Stimulated activated CD4-positive, alpha-beta T cell treated with anti-CD3 and anti-CD28 coated beads, Interleukin-1b, Interleukin-23, amount 100 ng/mL, for 4 hours (primary cell): ENCODE measurements at places on chromosomes 1 and 21.

GRCh38 chr1:156281281-156281680, 1.3 kb downstream of the SMG5 start:
- DNase-seq: no peak

DNA sequence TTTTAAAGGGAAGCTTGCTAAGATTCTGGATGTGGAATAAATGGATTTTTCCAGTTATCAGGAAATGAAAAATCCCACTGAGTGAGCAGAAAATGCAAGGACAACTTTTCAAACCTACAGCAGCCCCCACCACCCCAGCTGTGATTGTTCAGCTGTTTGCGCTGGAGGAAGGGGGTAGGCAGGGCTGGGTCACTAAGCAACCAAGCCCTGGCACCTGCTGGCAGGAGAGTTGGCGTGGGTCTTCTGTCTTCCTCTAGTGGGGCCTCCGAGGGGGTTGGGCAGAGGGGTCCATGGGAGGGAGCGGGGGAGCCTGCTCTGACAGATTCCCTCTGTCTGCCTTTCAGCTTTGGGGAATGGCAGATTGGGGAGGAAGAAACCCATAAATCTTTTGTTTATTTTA, 45.3 kb downstream of the EIF2D start:
- DNase-seq: no peak

- no peak for DNase-seq
Measured at GRCh38 chr1:195462646-195463045, 1145.6 kb downstream of the KCNT2 start.

- DNase-seq: no peak
Measured at GRCh38 chr1:99648107-99648506, 2.2 kb downstream of the PALMD start.

DNA sequence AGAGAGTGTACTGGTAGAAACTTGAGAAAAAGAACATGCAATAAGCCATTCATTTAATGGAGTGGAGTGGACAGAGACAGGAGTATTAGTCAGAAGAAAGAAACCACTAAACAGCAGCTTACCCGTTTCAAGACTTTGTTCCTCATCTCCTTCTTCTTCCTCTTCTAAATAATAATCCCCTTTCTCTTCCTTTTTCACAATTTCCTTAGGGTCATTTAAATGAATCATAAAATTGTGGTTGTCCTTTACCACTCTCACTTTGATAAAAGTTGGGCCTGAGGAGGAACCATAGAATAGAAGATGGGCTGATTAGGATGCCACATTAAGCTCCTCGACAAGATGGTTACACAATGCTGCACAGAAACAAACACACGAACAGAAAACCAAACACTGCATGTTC, 109.6 kb downstream of the WDR3 start:
- DNase-seq: no peak

- no peak for DNase-seq
Measured at GRCh38 chr1:208855403-208855802, 611.2 kb upstream of the PLXNA2 start.

DNA sequence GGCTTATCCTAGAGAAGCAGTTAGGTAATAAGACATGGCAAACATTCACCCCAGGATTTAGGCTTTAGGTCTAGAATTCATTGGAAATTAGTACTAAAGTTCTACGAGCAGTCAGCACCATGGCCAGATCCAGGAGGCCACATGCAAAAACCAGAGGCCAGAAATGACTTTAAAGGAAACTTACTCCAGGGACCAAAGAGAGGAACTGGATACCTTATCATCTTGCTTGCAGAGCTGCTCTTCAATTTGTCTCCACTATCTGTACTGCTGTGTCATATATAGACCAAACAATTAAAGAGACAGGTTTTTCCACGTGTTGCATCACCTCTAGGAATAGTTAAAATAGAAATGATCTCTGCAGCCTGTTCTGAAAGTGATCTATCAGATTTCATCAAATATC, 127.8 kb downstream of the LMX1A start:
- DNase-seq: no peak

DNA sequence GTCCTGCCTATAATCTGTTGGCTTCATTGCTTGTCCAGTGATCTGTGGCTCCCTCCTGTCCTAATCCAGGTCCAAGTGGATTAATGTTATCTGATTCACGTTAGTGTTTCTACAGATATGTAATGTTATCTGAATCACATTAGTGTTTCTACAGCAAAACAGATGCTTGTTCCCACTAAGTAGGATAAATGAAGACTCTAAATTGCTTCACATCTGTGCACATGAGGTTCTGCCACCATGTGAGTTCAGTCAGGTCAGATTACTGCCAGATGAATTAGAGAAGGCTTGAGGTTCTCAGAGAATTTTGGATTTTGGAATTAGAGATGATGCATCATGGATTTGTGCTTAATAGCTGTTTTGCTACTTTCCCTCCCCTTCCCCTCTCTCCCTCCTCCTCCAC, 13.2 kb downstream of the DISC1 start:
- no peak for DNase-seq

GRCh38 chr1:45097944-45098343, 85.9 kb downstream of the UROD start:
- no peak for DNase-seq

DNA sequence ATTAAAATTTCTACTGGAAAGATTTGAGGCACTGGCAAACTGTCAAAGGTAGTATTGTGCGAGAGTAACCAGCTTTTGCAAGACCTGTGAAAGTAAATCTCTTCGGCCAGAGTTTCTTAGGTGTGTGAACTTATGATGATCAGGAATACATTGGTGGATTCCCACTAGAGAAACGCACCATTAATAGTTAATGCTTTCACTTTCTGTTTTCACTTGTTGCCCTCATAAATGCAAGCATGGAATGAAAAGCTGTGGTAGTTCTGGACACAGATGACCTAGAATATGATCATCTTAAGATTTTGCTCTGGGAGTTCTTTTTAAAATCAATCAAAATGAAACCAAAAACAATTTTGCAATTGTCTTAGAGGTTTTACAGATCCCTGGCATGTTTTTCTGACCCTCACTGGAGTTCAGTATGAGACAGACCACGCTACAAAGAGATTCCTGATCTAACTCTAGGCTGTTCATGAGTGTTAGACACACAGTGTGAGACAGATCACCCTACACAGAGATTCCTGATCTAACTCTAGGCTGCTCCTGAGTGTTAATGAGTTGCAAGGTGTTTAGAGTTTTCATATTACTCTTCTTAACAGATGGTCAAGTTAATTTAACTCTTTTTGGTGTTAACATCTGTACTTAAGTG, 98.8 kb downstream of the SDCCAG8 start:
- DNase-seq: no peak

GRCh38 chr1:9375912-9376311, 83.2 kb downstream of the SPSB1 start:
- DNase-seq: no peak

- no peak for DNase-seq
Measured at GRCh38 chr1:193558491-193559028, 372.1 kb upstream of the B3GALT2 start.

GRCh38 chr21:36658926-36659325, 40.0 kb upstream of the SIM2 start:
- DNase-seq: no peak

DNA sequence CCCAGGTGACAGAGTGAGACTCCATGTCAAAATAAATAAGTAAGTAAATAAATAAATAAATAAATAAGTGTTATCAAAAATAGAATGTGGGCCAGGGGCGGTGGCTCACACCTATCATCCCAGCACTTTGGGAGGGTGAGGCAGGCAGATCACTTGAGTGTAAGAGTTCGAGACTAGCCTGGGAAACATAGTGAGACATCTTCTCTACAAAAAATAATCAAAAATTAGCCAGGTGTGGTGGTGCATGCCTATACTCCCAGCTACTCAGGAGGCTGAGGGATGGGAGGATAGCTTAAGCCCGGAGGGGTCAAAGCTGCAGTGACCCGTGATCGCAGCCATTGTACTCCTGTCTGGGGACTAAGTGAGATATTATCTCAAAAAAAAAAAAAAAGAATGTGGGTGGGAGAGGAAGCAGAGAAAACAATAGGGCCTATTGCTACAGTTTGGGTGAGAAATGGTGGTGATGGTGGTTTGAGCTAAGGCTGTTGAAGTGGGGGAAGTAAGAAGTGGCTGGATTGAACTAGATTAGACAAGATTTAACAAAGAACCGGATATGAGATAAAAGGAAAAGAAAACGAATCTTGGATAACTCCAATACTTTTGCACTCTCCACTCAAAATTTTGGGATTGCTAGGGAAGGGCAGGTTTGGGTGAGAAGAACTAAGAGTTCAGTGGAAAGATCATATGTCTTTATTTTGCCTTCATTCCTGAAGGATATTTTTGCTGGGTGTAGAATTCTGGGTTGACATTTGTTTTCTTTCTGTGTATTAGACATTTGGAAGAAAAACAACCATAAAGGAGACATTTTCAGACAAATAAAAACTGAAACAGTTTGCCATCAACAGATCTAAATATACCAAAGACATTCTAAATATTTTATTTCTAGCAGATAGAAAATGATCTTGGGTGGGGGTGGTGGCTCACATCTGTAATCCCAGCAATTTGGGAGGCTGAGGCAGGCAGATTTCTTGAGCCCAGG, 57.1 kb upstream of the SPOCD1 start:
- no peak for DNase-seq

- no peak for DNase-seq
Measured at GRCh38 chr1:178682429-178682828, 42.6 kb upstream of the RALGPS2 start.

- DNase-seq: no peak
Measured at GRCh38 chr1:229296541-229296941, 25.6 kb downstream of the RAB4A start.
